ENCODE measurements at places on chromosomes 2 and 18.

- DNase-seq: no peak
Observed at GRCh38 chr2:42754021-42754775, 9.7 kb downstream of the OXER1 start.

GRCh38 chr2:29057006-29057405, 17.3 kb downstream of the PCARE start:
- no peak for DNase-seq

- DNase-seq: no peak
Observed at GRCh38 chr18:6374935-6375529, 39.7 kb downstream of the L3MBTL4 start.

GRCh38 chr18:78244779-78245178, 734.8 kb upstream of the SALL3 start:
- no peak for DNase-seq

GRCh38 chr2:85164145-85164569, 31.0 kb downstream of the TCF7L1 start:
- no peak for DNase-seq

DNA sequence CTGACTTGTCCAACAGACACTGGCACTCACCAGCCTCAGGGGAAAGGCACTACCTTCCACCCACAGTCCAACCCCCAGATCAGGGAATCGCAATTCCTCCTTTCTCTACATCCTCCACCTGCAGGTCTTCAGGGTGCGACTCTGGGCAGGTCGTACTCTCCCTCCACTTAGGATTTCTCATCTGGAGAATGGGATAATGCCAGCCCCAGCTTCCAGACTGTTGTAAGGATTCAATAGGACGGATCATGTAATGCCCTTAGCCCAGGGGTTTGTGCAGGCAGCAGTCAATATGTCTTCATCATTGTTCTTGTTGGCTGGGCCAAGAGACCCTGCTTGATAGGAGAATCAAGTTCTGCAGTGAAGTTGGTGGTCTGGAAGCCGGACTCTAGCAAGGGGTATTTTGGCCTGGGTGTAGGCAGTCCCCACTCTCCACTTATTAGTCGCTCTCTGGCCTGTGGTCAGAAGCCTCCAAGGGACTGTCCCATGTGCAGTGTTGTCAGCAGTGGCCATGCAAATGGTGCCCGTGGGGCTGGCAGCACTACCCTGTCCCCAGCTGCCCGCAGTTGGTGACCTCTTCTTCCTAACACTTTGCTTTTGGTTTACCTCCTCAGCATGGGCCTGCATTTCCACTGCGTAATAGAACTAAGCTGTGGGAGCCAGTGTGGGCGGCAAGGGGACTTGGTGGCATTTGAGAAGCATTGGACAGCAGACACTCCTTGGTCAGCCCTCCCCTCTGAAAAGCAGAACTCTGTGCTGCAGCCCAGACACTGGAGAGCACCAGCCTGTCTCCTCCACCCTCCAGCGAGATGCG, 172.4 kb upstream of the HS6ST1 start:
- no peak for DNase-seq

- DNase-seq: no peak
Observed at GRCh38 chr2:98895901-98896300, 40.1 kb downstream of the CRACDL start.

- no peak for DNase-seq
Observed at GRCh38 chr2:140091926-140092325, 1311.7 kb upstream of the NXPH2 start.

GRCh38 chr2:177245010-177245422, 19.5 kb downstream of the NFE2L2 start:
- DNase-seq: peak; percentile 66

- peak; percentile 74 for DNase-seq
Observed at GRCh38 chr2:63792530-63792929, 49.2 kb upstream of the UGP2 start.

DNA sequence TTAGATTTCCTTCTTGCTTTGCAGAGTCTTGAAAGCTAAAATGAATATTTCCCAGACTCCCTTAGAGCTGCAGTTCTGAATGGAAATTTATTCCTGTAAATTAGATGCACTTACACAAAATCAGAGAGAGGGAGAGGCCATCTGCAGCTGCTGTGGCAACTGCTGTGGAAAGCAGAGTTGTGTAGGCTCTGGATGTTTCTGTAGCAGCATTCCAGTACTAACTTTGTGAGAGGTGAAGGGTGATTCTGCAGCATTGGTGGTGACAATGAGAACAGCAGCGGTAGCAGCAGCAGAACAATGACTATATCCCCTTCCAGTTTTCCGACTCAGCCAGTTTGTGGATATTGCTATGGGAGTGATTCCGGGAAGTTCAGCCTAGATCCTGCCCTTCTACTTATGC, 433.0 kb upstream of the REG3G start:
- DNase-seq: no peak

DNA sequence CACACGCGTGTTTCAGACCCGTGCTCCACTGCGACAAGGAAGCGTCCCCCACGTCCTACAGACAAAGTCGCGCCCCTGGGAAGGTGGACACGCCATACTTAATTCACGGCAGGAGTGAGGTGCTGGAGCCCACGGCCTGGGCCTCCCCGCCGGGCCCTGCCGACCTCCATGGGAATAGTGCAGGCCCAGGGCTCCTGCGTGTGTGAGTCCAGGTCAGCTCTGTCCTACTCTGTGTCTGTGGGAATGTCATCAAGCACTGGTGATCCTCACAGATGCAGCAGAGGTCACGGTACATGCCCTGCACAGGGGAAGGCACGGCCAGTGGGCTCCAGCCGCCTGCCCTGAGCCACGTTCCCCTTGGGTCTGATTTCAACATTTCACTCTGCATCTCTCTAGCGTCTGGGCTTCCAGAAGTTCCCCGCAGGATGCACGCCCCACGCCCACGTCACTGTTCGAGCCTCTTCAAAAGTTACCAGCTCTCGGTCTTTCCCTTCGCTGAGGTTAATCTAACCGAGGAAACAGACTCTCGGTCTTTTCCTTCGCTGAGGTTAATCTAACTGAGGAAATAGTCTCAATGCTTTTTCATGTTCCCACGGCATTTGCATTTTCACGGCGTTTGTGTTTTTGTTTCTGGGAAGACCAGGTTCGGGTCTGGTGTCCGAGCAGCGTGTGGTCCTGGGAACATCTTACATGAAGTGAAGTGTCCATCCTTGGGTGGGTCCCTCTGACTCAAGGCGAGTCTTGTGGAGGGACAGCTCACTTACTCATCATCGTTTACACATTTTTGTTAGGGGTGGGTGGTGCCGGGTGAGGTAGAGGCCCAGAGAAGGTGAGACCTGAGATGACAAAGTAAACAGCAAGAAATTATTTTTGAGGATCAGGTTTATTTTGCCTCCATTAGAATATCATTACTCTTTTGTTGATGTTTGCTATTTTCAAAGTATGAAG, 157.3 kb upstream of the ALKAL2 start:
- DNase-seq: no peak

DNA sequence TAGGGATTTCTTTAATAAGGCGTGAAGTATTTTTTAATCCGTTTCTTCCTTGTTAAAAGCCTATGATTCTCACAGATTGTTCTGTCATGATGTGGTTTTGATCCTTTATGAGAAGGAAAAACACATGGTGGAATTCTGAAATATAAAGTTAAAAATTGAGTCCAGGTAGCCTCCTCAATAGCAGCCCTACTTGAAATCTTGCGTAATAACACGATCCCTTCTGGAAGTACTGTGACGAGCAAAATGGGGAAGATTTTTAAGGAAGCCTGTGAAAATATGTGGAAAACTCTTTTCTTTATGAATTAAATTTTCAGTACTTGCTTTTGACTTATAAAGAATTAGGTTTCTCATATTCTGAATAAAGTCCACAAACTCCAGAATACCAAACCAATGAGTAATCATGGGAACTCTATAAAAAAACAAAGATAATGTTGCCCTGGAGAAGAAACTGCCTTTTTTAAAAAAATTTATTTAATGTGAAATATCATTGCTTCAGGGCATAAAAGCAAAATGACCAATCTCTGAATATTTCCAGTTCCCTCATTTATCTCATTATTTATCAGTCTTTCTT, 476.4 kb upstream of the ZEB2 start:
- peak; percentile 59 for DNase-seq

GRCh38 chr18:54043484-54044251, 180.8 kb downstream of the MBD2 start:
- no peak for DNase-seq

DNA sequence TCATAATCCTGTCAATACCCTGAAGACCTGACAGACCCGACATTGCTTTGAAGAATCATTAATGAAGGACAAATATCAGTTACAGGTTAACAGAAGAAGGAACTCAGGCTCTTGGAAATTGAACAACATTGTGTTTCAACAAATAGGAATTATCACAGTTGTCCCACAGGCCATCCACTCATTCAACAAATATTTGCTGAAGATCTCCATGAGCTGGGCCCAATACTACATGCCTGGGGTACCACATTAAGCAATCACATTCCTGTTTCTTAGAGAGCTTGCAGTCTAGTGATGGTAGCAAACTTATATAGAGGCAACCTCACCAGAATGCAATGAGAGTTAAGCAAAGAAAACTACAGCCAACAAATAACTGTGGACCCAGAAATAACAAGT, 671.6 kb upstream of the ACVR2A start:
- DNase-seq: no peak

GRCh38 chr2:69914164-69914949, 552 bp upstream of the MXD1 start:
- peak; percentile 100 for DNase-seq

GRCh38 chr2:69203166-69203985, 183.7 kb downstream of the GFPT1 start:
- no peak for DNase-seq

DNA sequence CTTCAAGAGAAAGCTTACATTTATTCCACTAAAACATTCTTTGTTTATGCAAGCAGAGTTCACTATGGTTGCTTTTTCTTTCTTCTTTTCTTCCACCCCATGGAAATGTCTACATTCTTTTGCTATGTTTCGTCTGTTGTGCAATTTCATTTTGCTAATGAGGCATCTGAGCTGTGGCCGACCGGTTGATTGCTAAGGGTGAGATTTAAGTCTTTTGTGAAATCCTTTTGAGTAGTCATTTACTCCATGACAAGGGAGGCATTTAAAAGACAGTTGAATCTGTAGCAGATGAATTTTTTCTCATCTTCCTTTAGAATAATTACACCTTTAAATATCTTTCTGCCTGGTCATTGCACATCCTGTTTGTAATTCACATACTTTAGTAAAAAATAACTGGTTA, 324.1 kb upstream of the THUMPD2 start:
- DNase-seq: no peak

GRCh38 chr2:5696404-5696944, 4.3 kb downstream of the SOX11 start:
- no peak for DNase-seq

DNA sequence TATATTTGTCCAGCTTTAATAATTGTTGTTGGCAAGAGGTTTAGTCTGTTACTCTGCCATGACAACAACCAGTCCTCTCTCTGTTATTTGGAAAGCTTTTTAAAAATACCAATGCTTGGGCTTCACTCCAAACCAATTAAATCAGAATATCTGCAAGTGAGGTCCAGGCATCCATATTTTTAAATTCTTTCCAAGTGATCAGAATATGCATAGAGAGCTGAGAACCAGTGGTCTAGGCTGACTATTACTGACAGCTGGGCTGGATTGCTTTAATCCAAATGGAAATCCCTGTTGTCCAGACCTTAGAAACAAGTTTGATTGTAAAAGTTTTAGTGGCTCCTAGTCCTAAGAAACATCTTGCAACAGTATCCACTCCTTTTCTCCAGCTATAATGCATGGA, 1059.7 kb upstream of the ACVR2A start:
- DNase-seq: no peak

- no peak for DNase-seq
Observed at GRCh38 chr2:203569677-203570316, 34.7 kb upstream of the RAPH1 start.

GRCh38 chr2:14866736-14867352, 234.3 kb downstream of the LRATD1 start:
- DNase-seq: no peak

DNA sequence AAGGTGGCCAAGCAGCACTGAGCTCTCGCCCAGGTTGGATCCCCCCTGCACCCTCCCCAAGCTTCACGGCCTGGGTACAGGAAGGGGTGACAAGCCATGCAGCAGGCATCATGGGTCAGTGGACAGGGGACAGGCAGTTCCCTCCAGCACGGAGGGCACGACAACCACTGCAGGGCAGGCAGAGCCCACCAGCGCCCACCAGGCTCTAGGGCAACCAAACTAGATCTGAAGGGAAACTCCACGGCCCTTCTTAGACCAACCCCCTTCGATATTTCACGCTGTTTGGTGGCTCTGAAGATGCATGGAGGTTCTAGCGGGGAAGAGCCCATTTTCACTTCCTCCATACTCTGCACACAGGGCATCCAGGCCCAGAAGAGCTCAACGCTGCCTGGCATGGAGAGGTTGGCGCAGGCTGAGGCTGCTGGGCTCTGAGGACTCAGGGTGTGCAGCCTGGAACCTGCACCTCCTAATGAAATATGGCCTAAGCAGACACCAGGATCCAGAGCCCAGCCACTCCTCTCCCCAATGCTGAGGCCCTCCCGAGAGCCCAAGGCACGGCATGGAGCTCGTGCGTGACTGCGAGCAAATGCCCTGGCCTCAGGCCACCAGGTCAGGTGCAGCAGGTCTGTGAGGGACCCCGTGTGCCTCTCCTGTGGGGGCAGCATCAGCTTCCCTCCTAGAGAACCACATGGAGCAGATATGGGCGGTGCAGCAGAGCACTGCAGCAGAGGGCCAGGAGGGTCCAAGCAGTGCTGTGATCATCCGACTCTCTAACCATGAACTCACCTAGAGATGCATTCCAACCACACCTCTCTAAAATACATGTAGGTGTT, 8.7 kb upstream of the MTERF4 start:
- no peak for DNase-seq

DNA sequence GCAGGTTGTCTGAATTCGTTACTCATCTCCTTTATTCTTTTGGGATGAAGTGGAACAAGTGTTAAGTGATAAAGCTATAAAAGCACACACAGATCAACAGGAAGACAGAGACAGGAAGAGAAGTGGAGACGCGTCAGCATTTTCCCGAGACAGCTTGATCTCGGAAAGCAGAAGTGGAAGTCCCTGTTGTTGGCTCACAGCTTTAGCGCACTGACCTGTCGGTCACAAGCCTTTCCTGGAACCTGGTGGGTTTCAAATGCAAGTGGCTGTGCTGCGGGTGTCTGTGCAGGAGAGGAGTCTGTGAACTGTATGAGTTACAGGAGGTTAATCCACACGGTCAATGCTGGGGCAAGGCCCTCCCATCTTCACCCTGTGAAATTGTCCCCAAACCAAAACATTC, 116.6 kb upstream of the PELI1 start:
- DNase-seq: no peak

GRCh38 chr2:240997856-240998705, at the start of gene SNED1:
SNED1 (plus strand) TSS chr2:240998618; CDS start chr2:240998838, 220 bp downstream.
- peak; percentile 20 for DNase-seq

DNA sequence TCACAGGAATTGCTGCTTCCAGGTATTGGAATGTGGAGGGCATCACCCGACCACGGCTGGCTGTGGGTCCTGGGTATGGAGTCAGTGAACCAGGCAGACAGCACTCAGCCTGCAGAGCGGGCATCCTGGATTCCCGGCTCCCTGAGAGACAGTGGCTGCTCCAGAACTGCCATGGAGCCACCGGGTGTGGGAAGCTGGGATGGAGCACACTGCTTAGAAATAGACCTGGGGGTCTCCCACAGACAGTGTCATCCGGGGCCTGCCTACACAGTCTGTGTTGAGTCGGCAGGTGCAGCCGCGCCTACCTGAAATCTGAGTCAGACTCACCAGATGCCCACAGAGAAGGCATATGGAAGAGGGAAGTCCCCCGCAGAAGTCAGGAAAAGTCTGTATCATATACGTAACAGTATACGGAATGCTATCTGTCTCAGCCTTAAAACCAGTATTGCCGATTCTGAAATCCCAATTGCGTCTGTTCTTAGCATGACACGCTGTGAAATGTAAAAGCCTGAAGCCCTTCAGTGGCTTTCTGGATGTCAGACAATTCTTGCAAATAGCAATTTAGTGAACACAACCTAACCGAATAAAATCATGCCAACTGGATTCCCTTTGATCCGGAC, 509.7 kb upstream of the MYT1L start:
- no peak for DNase-seq
